Fibroblast of skin of right biceps (primary cell): ENCODE measurements at places on chromosomes 5 and 9.

- no peak for DNase-seq
Observed at GRCh38 chr9:133104718-133105460, 16.2 kb downstream of the RALGDS start.

- no peak for DNase-seq
Observed at GRCh38 chr9:98880311-98881015, 63.2 kb upstream of the COL15A1 start.

DNA sequence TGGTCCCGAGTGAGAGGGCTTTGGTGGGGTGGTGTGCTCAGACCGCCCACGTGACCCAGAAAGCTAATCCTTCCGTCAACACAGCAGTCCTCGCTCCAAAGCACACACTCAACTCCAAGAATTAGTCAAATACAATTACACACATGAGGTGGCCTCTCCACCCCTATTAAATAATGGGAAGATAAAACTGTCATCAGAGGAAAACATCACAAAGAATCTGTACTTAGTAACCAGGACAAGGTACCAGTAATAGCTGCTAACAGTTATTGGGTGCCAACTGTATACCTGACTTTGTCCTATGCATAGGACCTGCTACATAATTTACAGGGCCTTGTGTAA, 222.8 kb downstream of the HSPA4 start:
- DNase-seq, result no peak

DNA sequence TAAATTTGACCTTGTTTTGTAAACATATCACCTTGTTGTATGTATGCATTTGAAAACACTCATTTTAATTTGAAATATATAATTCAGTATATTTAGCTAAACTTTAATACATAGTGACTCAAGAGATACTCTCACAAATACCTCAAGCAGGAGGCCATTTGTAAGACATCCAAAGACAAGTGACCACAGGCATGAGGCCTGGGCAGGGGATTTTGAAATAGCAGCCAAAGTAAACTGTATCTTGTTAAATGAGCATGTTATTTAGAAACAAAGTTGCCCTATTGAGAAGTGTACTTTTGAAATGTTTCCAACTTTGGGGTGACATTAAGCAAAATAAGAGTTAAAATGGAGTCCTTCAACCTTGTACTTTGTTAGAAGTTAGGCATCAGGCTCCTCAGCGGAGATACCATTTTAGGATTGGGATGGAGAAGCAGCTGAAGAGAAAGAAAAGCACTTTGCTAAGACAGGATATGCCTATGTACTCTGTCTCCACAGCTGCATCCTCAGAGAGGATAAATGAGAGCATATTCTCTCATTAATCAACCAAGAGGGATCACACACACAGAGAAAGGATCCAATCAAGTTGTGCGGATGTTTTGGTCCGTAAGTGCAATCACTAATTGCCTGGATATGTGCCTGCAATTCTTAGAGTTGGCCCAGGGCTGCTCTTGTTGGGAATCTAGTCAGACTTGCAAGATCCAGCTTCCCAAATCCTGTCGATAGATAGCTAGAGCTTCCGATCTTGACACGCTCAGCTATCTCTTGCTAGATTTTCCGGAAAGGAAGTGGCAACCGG, 157.5 kb upstream of the HAPLN1 start:
- peak; percentile 45 for DNase-seq

GRCh38 chr9:91776409-91777291, 173.4 kb downstream of the ROR2 start:
- peak; percentile 68 for DNase-seq

- DNase-seq, result no peak
Observed at GRCh38 chr5:147743012-147743411, 39.5 kb downstream of the JAKMIP2 start.

- peak; percentile 74 for DNase-seq
Observed at GRCh38 chr9:136847088-136847825, 2.0 kb upstream of the PHPT1 start.

- DNase-seq, result peak; percentile 68
Observed at GRCh38 chr9:114775981-114776380, 29.9 kb downstream of the TNFSF15 start.

DNA sequence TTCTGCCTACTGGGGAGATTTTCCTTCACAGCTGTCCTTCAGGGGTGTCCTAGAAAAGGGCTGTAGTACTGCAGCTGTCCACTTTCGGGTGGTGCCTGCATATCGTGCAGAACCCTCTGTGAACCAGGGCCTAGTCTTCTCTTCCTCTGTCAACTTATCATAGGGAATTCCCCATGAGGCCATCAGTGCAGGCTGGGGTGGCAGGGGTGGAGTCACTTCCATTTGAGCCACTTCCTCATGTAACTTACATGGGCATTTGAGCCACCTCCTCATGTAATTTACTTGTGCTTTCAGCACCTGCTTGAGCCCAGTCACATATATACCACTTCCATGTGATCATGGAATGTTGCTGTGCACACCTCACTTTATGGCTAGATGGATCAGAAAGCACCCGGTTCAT, 742.0 kb upstream of the RGMB start:
- no peak for DNase-seq
